ENCODE measurements at places on chromosomes 4 and X.

DNA sequence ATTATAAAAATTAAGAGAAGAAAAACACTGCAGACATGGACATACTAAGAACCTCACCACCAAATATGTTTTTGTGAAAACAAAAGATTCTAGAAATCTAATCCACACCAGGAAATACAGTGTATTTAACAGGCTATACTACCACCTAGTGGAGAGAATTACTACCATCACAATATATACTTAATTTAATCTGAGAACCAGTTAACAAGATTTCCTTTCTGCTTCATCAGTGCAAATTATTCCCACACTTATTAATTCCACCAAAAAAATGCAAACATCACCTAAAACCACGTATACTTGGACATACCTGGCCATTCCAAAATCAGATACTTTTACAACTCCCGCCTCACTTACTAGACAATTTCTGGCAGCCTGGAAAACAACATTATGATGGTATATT is 7.0 kb upstream of the TXK start:
- no peak for DNase-seq

- no peak for DNase-seq
Measured at GRCh38 chr4:82989575-82990429, 20.8 kb downstream of the LIN54 start.

DNA sequence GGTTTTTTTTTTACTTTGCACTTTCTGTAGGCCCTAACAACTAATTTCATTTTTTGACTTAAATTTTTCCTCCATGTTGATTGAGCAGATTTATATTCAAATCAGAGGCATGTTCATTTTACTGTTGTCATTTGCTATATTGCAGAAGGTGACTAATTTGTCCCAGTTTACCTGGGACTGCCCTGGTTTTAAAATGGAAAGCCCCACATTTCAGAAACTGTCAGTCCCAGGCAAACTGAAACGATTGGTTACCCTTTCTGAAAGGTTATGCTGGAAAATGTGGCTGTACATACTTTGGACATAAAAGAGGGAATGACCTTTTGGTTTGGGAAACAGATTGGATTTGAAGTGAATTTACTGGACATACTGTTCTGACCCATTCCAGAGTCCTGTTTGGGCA is 160.0 kb downstream of the SPCS3 start:
- no peak for DNase-seq

DNA sequence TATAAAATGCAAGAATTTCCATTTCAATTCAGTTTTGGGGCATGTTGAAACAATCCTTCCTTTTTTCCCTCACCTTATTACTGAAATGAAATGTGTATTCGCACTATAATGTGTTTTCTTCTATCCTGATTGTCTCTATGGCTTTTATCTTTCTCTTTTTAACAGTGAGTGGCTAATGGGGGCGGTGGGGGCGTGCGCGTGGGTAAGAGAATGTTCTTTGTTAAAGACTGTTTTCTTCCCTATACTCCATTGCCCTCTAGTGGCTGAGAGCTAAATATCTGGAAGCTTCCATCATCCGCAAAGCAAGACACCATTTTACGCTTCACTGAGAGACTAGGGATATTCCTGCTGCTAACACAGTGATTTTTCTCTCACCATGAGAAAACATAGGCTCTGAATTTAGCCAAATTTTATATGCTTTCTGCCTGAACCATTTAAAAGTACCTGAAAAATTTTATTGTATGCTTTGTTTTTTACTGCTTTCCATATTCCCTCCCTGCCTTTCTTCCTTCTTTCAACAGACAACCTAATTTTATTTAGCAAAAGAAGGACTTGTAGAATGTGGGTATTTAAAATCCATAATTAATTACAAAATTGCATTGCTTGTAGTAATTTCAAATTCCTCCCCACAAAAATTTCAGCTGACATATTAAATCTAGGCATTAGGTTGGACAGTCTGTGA is 194.0 kb downstream of the GASK1B start:
- DNase-seq = peak; percentile 52

DNA sequence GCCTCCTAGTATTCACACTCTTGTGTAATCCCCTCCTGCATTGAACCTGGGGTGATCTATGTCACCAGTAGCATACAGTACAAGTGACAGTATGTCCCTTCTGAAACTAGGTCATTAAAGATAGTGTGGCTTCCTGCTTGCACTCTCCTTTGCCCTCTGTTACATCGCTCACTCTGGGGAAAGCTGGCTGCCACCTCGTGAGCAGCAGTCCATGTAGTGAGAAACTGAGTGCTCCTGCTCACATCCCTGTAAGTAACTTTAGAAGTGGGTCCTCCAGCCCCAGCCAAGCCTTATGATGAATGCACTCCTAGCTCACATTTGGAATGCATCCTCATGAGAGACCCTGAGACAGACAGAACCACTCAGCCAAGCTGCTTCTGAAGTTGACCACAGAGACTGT is 89.8 kb upstream of the TNIP3 start:
- no peak for DNase-seq

DNA sequence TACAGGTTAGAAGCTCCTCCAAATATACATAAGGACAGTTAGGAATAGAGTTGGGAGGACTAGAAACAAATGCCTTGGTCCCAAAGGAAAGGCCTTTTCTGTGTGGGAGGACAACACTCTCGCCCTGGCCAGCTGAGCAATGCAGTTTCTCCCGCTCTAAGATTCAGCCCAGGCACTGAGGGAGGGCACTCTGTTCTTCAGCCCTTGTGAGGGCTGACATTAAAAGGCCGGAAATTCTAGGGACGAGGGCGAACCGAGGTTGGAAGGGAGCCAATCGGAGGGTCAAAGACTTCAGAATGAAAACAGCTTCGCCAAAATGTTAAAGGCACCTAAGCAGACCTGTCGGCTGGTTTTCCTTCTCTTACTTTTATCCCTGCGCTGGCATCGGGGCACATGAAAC is 2.9 kb upstream of the PTCHD1 start:
- no peak for DNase-seq

GRCh38 chr4:183968502-183968901 is 63.4 kb downstream of the STOX2 start:
- no peak for DNase-seq

- DNase-seq = no peak
Measured at GRCh38 chr4:71189471-71189870, 149.3 kb upstream of the SLC4A4 start.

GRCh38 chrX:130055899-130056298 is 54.4 kb downstream of the ELF4 start:
- no peak for DNase-seq

- no peak for DNase-seq
Measured at GRCh38 chrX:111695297-111695880, 14.4 kb downstream of the ALG13 start.

DNA sequence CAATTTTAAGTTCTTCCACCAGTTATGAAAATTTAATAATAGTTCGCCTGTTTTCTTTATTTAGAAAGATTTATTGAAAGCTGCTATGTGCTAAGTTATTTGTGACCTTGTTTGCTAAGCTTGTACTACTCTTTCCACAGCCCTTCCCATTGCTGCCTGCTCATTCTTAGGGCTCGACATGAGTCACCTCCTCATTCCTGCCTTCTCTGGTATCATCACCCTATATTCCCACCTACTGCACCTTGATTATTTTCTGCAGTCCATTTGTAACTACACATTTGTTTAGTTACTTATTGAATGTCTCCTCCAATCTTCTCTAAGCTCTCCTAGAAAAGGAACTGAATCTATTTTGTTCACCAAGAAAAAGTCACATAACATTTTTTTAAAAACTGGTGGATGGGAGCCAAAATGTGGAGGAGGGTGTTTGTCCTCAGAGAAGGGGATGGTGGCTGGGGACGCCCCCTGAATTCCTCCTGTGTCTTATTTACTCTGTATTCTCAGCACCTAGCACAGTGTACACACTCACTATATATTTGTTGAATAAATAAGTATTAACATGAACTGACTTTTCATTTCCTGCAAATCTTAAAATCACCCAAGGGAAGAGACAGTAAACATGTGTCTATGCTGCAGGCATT is 3.7 kb upstream of the RAB9A start:
- no peak for DNase-seq

GRCh38 chrX:37690119-37690518 is 4.5 kb downstream of the XK start:
- no peak for DNase-seq

- no peak for DNase-seq
Measured at GRCh38 chrX:118802857-118803256, 20.8 kb upstream of the ZCCHC12 start.

DNA sequence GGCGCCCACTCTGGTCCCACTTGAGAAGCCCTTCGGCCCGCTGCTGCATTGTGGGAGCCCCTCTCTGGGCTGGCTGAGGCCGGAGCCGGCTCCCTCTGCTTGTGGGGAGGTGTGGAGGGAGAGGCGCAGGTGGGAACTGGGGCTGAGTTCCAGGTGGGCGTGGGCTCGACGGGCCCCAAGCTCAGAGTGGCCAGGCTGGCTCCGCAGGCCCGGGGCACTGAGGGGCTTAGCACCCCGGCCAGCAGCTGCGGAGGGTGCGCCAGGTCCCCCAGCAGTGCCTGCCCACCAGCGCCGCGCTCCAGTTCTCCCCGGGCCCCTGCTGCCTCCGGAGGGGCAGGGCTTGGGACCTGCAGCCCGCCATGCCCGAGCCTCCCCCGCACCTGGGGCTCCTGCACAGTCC is 65.2 kb upstream of the SMIM10 start:
- DNase-seq = no peak

GRCh38 chr4:101954975-101955678 is 164.6 kb downstream of the BANK1 start:
- no peak for DNase-seq

DNA sequence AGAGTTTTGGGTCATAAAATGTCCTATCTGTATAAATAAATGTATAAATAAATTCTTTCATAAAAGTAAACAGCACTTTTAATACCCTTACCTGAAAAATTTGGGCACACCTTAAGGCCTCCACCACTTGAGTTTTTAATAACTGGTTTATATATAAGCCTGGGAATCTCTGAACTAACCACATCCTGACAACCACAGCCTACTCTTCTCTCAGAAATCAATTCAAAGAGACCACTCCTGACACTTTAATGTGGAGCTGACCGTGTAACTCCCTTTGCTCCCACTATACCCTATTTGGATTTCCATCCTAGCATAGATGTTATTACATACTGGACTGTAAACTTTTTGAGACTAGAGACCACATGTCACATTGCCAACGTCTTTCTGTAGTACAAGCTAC is 3.5 kb downstream of the FBXL5 start:
- no peak for DNase-seq

DNA sequence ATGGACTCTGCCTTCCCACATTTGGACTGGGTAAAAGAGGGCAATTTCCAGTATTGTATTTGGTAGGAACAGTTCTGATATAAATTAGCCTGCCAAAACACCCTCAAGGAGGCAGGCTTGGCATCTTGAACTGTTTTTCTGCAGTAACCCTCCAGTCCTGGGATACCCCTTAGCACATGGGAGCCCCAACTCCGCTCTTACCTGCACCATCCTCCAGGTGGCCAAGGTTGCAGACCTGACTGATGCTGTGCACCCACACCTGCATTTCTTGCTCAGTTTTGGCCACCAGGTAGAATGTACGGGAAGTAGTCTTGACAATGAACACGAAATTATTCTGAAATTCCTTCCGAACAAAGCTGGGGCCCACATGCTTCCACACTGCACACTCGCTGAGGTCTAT is 35.1 kb downstream of the GAB3 start:
- no peak for DNase-seq

GRCh38 chr4:56102601-56103000 is 153.9 kb downstream of the CEP135 start:
- no peak for DNase-seq

DNA sequence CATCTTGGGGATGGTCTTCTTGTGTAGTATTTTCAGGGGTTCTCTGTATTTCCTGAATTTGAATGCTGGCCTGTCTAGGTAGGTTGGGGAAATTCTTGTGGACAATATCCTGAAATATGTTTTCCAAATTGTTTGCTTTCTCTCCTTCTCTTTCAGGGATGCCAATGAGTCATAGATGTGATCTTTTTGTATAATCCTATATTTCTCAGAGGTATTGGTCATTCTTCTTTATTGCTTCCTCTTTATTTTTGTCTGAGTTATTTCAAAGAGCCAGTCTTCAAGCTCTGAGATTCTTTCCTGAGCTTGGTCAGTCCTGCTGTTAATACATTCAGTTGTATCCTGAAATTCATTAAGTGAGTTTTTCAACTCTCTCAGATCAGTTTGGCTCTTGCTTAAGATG is 73.1 kb downstream of the MAMLD1 start:
- no peak for DNase-seq

GRCh38 chr4:48409203-48409602 is 67.9 kb downstream of the SLAIN2 start:
- DNase-seq = no peak

DNA sequence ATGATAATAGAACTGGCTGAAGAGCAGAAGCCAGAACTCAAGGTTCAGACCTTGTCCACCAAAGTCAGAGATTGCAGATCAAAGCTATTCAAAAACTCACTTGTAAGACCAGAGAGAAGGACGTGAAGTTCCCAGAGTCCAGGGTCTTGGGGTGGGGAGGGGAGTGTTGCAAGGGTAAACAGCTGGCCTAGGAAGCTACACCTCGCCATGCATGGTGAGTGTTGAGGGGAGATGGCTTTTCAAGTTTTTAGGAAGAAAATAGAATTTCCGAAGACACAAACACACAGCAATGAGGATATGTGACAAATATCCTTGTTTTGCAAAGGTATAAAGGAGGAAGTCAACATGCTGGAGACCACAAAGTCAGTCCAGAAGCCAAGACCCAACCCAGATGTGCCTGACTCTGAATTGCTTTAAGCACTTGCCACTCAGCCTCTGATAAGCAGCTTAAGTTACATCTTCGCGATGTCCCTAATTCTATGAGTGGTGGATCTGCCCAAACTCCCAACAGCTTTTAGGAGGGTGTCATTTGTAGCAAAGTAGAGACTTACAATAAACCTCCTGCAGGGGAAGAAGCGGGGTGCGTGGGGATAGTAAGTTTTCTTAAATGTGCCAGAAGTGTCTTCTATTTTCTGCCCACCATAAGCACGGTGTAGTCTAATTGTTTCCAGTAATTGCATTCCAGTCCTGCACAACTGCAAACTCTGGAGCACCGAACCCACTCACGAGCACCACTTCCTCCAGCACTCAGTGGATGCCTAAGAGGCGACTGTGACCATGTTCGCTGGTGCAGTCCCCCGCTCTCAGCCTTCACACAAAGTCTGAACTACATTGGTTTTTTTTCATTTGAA is 26.5 kb downstream of the HAND2 start:
- DNase-seq = no peak

GRCh38 chr4:106851726-106852125 is 184.4 kb downstream of the DKK2 start:
- DNase-seq = no peak

DNA sequence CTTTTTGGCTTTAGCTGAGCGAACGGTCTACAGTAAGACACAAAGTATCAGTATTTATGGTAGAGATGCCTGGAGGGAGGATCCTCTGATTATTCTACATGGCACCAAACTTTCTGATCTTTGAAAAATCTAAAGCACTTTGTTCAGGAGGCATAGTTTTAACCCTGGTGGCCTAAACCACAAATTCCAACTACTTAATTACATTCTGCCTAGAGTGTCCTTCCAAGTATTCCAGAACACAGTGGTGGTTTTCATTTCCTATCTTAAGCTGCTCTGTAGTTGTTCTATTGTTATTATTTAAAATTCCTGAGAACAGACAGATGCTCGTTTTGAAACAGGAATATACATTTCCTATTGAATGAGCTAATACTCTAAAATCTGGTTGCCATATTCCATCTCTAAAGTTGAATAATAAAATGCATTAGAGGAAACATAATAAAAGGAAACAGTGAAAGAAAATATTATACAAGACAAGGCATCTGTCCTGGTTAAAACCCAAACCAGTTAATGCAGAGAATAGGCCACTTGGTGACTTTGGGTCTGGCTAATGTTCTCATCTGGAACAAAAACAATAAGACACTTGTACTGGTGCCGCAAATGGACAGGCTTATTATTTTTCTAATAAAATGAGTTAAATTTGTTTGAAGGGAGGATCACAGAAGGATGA is 657.4 kb downstream of the SPRY1 start:
- DNase-seq = no peak
